Kidney (tissue), 22 donors: ENCODE measurements at places on chromosomes 3 and 15. TPM values are rescaled to one million over a fixed set of nuclear protein-coding genes. Genes with fewer than 3 reads are reported as not detected.

GRCh38 chr3:25962255-25962654 is 172.4 kb downstream of the OXSM start:
- no peak for DNase-seq

DNA sequence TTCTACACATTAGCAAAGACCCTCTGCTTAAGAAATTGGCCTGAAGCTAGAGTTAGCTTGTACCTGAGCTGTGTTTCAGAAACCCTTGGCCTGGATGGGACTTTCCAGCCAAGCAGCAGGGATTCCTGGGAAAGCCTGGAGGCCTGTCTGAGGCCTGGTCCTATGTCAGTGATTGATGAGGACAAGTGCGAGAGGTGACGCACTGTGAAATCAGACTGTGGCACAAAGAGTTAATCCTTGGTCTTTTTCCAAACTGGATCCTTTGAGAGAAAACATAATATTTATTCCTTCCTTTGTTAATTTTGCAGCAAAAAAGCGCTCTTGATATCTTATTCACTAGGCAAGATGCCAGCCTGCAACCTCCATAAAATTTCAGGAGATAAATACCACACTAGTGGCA is 225.0 kb upstream of the ATP11B start:
- peak; percentile 50 for DNase-seq

GRCh38 chr3:23676093-23676492 is 129.7 kb upstream of the UBE2E1 start:
- DNase-seq: no peak

DNA sequence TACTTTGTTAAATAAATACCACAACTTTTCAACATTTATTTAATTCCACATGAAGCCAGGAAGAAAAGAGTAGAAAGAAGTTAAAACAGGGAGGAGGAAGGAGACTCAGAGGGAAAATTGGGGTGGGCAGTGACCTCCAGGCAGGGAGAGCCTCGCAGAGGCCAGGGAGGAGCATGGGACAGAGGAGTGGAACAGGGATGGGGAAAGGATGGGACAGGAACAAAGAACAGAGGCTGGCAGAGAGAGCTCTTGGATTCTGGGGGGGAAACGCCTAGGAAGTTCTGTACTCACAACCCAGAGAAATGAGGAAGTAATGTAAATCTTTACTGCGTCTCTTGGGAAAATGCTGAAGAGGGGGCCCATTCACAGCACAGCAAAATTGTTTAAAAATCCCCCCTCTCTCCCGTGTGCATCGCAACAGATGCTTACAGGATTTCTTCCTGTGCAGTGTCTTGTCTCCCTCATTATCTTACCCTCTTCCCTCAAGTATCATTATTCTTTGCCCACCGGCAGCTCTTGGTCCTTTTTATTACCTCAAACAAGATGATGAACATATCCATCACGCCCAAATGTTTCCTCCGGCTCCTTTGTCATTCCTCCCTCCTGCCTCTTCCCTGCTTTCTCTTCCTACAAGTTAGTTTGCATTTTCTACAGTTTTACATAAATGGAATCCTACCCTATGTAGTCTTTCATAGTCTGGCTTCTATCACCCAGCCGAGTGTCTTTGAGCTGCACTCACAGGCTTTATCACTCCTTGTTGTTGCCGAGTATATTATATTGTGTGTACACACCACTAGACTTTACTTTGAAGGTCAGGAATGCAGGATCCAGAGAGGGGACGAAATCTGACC is 65.5 kb downstream of the ARHGAP31 start:
- DNase-seq: no peak

DNA sequence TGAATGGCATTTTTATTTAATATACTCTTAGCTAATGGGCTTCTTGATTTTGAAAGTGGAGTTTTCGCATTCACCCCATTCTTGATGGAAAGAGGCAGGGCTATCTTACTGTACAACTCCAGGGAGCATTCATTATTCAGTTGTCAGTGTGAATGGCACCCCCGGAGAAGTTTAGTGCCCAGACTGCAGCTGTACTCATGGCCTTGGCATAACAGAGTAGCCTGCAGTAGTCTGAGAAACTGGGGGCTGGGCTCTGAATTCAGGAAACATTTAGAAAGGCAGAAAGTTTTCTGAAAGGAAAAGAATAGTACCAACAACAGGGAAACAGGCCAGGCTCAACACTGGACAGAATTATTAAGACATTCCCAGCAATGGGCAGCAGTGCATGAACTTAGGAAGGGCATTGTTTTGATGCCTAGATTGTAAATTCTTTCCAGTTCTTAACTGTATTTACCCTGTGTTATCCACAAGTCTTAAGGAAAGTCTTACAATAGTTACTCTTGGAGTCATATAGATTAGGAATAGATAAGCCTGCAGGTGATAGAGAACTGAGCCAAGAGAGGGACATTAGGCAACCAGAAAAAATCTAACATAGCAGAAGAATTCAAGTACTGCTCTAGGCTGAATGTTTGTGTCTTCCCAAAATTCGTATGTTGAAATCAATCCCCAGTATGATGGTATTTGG is 44.4 kb downstream of the TIPARP start:
- peak; percentile 15 for DNase-seq

DNA sequence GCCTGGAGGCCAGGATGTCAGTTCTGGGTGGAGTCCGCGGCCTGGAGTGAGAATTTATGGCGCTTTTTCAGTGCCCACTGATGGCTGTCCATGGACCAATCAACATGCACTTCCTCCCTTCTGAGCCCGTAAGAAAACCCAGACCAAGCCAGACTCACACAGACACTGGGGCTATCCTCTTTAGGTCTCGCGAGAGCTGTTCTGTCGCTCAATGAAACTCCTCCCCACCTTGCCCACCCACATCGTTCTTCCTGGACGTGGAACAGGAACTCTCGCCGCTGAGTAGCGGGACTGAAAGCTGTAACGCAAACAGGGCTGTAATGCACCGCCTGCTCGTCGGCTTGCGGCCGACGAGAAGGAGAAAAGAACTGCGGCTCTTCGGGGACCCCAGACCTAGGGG is 833.0 kb upstream of the CADM2 start:
- DNase-seq: no peak

- no peak for DNase-seq
Measured at GRCh38 chr3:153257673-153258351, 95.8 kb downstream of the RAP2B start.

GRCh38 chr3:9398700-9399336 is 1.4 kb downstream of the SETD5 start:
- DNase-seq: peak; percentile 69

DNA sequence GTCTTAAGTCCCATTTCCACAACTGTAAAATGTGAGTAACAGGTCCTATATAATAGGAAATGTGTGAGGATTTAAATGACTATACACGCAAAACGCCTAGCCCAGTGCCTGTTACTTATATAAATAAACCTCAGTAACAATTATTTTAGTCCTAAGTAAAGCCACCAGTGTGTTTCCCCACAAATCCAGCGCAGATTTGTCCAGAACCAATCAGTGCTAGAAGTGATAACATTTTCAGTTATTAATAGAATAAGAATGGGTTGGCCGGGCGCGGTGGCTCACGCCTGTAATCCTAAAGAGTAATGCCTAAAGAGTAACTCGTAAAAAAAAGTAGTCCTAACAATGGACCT is 561 bp downstream of the RPAP1 start:
- DNase-seq: no peak

GRCh38 chr3:65732051-65732935 is 306.4 kb downstream of the MAGI1 start:
- DNase-seq: no peak

GRCh38 chr3:134753999-134754742 is 40.9 kb upstream of the EPHB1 start:
- no peak for DNase-seq

DNA sequence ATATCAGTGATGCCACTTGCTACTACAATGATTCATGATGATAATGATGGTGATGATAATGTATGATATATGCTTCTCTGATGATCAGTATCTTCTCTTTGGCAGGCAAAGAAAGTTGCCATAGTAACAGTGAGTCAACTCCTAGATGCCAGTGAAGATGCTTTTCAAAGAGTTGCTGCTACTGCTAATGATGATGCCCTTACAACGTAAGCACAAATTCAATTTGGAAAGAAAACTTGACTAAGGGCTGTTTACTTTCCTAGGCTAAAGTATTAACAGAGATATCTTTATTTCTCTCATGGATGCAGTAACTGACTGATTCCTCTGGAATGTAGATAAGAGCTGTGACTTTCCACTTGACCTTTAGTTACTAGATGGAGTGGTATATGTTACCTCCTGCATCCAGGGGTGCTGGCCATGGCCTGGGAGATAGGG is 27.8 kb downstream of the ADGRG7 start:
- no peak for DNase-seq

DNA sequence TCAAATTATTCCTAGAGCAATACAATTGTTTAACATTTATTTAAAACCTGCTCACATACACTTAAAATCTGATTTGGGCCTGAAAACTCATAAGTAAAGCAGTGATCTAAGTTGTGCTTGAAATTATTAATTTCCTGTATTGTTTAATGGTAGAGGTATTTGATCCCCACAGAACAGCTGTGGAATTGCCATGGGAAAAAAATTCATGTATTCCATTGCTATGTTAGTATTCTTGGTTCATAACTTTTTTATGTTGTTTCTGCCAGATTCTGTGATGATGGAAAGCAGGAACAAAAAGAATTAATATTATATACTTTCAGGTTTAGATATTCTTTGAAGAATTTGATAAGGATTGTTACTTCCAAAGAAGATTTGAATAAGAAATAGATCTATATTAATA is 831.5 kb upstream of the NR2F2 start:
- no peak for DNase-seq

- DNase-seq: no peak
Measured at GRCh38 chr3:156750874-156751245, 75.3 kb upstream of the LEKR1 start.

DNA sequence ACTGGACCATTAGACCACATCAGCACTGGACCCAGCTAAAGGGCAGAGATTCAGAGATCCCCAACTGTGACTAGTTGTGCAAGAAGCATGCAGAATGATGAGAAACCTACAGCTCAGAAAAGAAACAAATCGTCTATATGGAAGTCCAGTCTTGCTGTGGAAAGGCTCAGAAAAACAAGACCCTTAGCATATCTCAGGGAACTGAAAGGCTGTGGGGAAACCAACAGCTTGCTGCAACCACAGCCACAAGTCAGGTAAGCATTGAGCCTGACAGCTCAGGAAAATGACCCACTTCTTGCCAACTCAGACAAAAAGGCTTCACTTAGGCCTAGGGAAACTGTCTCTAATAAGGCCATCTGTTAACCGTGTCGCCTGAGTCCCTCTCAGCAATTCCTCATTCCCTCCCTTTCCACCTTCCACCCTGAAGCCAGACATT is 145.6 kb downstream of the LSAMP start:
- DNase-seq: no peak

- no peak for DNase-seq
Measured at GRCh38 chr3:78645628-78646310, 1122.0 kb downstream of the ROBO1 start.

GRCh38 chr15:38307861-38308641 is 55.4 kb downstream of the SPRED1 start:
- DNase-seq: no peak

GRCh38 chr3:33883538-33883950 is 85.1 kb downstream of the PDCD6IP start:
- DNase-seq: no peak

GRCh38 chr15:78449220-78449999 is 11.4 kb downstream of the IREB2 start:
- DNase-seq: no peak

DNA sequence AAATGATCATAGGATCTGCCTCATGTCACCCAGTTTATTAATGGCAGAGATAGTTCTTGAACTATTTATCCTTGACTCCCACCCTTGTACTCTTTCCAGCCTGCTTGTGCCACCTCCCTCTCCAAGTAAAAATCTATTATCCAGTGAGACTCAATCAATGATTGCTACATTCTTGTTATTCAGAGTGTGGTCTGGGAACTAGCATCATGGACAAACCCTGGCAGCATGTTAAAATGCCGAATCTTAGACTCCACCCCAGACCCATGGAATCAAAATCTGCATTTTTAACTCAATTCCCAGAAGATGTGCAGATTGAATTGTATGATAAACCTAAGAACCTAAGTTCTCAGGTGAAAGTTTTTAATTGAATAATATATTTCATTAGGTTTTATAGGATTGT is 34.7 kb upstream of the PYDC2 start:
- DNase-seq: no peak

DNA sequence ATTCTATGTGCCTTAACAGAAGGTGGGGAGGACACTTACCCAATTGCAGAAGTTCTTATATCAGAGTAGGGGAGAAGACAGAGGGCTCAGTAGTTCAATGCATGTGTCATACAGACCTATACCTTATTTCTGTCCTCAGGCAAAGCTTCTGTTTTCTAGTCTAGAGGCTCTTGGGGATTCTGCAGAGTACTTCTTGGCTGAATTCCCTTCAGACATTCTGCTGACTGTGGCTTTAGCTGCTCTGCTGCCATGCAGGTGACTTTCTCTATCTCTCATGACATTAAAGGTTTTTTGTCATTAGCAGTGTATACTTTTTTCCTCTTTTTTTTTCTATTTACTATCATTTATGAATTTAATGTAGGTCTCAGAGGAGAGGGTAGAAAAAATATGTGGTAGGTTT is 172.8 kb upstream of the PLSCR5 start:
- no peak for DNase-seq

- peak; percentile 2 for DNase-seq
Measured at GRCh38 chr3:39550354-39551051, 83.0 kb downstream of the MOBP start.

DNA sequence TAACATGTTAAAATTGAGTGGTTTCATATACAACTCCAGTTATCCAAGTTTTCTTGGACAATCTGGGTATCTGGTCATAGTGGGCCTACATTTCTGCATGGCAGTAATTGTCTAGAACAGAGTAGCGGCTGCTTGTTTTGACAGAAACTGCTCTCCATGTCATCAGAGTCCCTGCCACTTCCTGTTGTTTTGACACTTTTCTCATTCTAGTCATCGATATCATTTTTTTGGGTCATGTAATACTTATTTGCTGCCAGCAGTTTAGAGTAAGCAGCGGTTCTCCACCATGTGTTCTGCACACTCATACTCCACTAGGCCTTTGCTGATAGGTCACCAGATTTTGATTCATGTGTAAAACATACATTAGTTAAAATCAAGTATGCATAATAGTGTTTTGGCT is 81.5 kb downstream of the SLC25A26 start:
- DNase-seq: no peak

The HLTF gene
- polyA plus RNA-seq: 10.3 TPM

The HAUS2 gene
- 6.6 TPM for polyA plus RNA-seq

The CSPG4 gene
- polyA plus RNA-seq: 4.4 TPM

The PRRT3 gene
- polyA plus RNA-seq: 3.6 TPM

The PLD1 gene
- 11.2 TPM for polyA plus RNA-seq

The HHATL gene
- polyA plus RNA-seq: not detected

The GOLGA8R gene
- 0.41 TPM for polyA plus RNA-seq

The SNTN gene
- not detected for polyA plus RNA-seq

The GHRL gene
- polyA plus RNA-seq: 0.73 TPM
